ENCODE measurements at places on chromosomes 13 and 19.
A peak's percentile ranks its signal among the peaks of the same experiment; 100 is the strongest.

DNA sequence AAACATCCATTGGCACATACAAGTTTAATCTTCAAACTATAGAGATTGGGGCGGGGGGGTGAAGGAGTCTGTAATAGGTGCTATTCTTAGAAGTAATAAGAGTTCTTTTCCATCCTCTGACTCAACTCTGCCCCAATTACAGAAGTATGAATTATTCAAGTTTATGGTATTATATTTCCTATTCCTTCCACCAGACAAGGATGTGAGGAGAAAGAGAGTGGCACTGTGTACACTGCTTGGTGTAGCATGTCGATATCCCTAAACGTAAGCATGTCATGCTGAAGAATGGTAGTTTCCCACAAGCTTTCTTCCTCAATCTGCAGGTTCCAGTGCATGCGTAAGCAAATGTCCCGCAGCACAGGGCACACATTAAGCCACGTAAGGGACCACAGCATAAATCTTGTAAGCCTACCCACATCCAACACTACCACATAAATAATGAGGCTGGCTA is 14.1 kb downstream of the BRD4 start:
- DNase-seq: no peak

DNA sequence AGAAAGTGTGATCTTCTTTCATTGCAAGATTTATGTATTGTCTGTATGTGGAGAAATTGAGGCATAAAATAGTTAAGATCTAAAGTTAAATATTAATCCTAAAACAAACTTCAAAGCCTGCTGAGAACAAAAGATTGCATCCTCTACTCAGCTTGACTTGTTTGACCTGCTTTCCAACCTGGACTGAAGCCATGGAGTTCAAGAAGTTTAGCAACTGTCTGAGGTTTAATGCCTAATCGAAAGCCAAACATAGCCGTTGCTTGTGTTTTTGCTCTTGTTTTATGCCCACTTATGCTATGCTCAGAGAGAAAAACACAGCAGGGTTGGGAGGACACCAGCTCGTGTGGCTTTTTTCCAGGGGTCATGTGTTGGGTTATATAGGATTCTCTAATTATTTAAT is 135.6 kb downstream of the NUFIP1 start:
- no peak for DNase-seq

DNA sequence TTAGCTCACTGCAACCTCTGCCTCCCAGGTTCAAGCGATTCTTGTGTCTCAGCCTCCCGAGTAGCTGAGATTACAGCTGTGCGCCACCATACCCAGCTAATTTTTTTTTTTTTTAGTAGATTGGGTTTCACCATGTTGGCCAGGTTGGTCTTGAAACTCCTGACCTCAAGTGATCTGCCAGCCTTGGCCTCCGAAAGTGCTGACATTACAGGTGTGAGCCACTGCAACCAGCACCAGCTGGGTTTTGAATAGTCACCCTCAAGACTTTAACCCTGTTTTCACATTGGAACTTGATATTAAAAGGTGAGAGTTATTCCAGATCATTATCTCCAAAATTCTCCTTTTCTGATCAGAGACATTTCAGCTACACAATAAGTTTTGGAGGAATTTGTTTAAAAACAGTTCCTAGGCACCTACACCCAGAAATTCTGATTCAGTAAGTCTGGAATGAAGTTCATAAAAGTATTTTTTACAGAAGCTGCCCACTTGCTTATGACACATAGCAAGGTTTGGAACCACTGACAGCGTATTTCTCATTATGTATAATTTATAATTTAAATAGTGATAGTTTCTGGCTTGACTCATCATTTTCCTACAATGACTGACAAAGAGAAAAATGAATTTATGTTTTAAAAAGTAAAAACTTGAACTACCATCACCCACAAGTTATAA is 417.3 kb downstream of the DIAPH3 start:
- peak; percentile 22 for DNase-seq

DNA sequence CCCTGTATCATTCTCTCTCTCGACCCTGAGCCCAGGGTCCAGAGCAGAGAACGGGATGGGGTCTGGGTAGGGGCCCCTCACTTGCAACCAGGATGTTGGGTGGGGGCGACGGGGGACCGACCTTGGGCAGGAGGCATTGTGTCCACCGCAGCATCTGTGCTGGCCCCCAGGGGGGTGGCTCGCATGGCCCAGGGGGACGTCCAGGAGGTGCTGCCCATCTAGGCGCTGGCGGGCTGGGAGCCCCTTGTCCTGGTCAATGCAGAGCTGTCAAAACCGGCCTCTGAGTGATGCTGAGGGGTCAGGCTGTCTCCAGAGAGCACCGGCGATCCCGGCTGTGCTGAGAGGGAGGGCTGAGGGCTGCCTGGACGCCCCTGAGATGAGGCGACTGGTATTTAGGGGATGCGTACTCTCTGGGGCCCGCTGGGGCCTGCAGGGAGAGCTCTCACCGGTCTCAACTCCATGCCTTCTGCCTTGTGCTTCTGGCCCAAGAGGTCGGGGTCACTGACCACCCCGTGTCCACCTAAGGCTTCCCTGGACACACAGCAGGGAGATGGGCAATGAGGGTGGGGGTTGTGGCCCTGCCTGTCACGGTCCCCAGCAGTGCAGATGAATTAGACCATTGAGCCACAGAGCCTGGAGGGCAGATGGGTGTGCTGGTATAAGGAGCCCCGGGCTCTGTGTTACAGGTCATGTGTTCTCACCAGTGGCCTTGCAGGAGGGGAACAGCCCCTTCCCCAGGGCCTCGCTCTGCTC is 8.6 kb downstream of the RPS9 start:
- DNase-seq: no peak

GRCh38 chr19:9644472-9644871 is 23.4 kb upstream of the ZNF561 start:
- no peak for DNase-seq

GRCh38 chr19:51784922-51785690 is 9.9 kb upstream of the FPR3 start:
- peak; percentile 94 for DNase-seq

DNA sequence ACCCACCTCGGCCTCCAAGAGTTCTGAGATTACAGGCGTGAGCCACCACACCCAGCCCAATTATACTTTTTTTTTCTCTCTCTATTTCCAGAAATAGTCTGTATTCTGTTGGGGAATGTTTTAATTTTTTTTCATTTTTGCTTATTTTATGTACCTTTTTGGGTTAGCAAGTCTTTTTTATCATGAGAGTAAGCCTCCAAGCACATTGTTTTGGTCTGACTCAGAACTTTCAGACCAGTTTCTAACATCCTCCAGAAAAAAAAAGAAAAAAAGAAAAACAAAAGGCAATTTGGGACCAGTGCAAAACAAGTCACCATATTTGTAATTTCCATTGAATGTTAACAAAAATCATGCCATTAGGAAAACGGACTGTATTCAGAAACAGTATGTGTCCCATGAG is 1465.5 kb downstream of the SLITRK5 start:
- DNase-seq: no peak

DNA sequence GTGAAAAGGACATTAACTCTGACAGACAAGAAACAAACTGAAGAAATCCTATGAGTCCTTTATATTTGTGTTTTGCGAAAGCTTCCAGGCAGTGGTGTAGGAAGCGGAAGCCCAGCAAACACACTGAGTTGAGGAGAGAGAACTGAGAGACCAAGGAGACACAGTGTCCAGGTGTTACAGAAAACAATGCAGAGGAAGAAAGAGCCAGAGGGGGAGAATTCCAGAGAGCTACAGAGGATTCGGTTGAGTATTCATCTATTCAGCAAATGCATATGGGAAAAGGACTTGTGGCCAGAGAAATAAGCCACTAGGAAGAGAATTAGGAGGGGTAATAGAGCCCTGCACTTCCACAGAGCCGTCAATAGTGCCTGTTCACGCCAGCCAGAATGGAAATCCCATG is 183.5 kb downstream of the LIG4 start:
- no peak for DNase-seq

- DNase-seq: no peak
Observed at GRCh38 chr19:39304701-39305571, 8.7 kb downstream of the IFNL1 start.

- DNase-seq: no peak
Observed at GRCh38 chr19:5104871-5105351, 136.0 kb downstream of the KDM4B start.

GRCh38 chr19:5351731-5352228 is 11.2 kb upstream of the PTPRS start:
- DNase-seq: no peak

DNA sequence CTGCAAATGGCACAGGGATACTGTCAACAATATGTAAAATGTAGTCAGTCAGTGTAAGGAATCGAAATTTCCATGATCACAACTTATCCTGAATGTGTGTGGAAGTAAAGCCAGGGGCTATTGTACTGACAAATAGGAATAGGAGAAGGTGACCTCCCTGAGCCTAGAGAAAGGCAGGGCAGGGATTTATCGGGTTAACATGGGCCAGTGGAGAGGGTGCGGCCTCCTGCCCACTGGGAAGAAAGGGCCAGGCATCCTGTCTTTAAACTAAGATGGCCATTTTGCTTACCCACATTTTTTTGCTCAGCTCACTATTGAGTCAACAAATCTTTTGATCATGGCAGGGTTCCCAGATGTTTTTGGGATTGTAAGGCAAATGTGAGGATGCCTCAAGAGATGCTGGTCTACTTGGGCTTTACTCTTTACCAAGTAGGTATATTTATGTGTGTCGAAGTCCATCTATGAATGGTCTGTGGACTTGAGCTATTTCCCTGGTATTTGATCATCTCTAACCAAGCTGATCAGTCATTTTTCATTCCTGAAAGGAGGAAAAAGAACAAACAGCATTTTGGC is 116.6 kb upstream of the RNF113B start:
- DNase-seq: no peak

GRCh38 chr13:30504081-30504480 is 38.3 kb upstream of the HMGB1 start:
- peak; percentile 36 for DNase-seq

DNA sequence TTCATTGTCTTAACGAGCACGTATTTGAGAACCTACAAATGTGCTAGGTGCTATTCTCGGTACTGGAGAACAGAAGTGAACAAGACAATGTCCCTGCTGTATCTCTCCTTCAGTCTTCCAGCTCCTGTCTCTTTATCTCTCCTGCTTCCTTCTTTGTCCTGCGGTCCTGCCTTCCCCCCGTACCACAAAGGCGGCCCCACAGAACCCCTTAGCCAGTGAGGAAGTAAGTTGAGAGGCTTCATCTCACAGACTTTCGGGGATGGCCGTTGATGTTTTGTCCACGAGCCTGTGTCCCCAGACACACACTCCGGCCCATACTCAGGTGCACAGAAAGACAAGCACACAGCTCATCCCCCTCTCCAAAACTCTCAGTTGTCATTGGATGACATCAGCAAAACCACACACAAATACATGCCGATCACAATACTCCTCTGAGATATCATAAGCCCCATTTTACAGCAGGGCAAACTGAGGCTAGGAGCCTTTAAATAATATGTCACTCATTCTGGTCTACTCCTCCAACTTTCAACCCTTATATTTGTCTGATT is 507 bp upstream of the SWSAP1 start:
- no peak for DNase-seq

- peak; percentile 15 for DNase-seq
Observed at GRCh38 chr13:100887729-100888151, 213.1 kb upstream of the TMTC4 start.

GRCh38 chr13:102970542-102970941 is 95.7 kb downstream of the SLC10A2 start:
- no peak for DNase-seq

DNA sequence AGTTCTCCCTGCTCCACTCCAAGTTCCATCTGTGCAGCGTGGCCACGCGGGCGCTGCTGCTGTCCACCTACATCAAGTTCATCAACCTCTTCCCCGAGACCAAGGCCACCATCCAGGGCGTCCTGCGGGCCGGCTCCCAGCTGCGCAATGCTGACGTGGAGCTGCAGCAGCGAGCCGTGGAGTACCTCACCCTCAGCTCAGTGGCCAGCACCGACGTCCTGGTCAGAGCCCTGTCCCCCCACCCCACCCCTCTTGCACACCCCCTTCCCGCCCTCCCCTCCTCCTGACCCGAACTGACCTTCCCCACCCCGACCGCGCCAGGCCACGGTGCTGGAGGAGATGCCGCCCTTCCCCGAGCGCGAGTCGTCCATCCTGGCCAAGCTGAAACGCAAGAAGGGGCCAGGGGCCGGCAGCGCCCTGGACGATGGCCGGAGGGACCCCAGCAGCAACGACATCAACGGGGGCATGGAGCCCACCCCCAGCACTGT is 11.6 kb downstream of the FUZ start:
- no peak for DNase-seq

DNA sequence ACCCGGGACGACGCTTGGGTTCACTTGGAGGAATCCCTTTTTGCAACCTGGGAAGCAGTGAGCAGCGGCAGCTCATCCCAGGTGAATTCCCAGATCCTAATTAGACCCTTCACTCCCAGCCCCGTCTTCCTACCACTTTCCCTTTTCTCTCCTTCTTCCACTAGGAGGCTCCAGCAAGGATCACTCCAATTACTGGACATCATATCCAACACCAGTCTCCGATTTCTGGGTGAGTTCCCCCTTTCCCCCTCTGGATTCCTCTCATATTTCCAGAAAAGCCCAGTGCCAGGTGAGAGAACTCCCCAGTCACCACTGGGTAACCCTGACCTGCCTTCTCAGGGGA is 17.1 kb upstream of the ZSCAN4 start:
- DNase-seq: no peak

GRCh38 chr13:63050287-63050686 is 1634.6 kb upstream of the PCDH20 start:
- DNase-seq: no peak

DNA sequence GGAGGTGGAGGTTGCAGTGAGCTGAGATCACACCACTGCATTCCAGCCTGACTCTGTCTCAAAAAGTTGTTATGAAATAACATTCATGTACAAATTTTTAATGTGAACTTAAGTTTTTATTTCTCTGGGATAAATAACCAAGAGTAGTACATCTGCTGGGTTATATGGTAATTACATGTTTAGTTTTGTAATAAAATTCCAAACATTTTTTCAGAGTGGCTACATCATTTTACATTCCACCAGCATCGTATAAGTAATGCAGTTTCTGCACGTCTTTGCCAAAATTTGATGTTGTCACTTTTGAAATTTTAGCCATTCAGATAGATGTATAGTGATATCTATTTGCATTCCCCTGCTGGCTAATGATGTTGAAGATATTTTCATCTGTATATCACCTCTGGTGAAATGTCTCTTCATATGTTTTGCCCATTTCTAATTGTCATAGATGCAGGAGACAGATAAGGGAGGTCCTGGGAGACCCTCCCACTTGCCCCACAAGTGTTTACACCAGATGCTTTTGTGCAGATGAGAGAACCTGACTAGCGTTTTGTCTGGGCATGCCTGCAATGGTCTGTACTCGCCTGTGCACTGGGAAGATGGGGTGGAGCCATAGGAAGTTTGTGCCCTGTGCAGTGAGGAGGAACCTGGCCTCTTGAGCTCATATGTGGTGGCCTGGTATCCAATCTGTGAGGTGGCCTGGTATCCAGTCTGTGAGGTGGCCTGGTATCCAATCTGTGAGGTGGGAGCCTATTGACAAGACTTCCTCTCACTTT is 12.7 kb upstream of the KBTBD6 start:
- DNase-seq: peak; percentile 66

GRCh38 chr13:48526286-48526685 is 6.6 kb downstream of the RCBTB2 start:
- no peak for DNase-seq
